ENCODE measurements at places on chromosomes 5 and 9.

GRCh38 chr5:68315679-68316271 lies 100.2 kb downstream of the PIK3R1 start:
- DNase-seq: no peak

- DNase-seq: no peak
Observed at GRCh38 chr9:9747787-9748186, 865.0 kb downstream of the PTPRD start.

DNA sequence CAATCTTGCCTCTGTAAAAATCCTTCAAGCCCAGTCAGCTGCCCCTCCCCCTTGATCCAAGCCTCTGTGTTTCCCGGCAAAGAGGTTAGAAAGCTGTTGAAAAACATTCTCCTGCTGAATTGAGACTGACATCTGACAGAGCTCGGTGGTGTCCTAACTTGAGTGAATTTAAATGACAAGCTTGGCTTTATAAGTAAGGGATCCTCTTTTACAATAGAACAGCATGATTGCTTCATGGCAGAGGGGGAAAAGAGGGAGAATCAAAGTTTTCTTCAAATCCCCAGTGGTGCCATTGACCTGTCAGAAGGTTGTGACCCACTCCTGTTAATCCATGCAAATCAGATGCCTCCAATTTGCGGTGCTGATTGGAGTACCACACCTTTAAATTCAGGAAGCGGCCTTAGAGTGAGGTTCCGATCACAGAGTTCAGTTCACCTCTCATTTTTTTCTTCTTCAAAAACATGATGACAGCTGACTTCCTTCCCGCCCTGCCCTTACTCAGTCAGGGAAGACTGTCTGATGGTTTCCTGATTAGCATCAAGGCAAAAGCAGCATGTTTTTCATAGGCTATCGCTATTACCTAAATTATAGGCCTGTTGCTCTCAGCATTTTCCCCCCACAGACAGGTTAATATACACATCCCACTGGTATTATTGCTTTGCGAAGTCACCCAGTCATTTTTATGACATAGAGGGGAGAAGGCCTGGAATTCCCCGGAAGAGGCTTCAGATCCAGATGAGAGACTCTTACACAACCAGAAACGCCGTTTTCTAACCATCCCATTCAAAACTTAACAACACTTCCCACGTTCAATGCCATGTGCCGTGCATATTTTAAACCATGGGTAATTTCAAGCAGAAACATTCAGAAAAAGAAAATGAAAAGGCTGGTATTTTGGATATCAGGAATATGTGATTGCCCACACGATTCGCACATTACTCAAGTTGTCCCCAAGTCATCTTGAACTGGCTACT lies 141.4 kb downstream of the EBF1 start:
- no peak for DNase-seq

DNA sequence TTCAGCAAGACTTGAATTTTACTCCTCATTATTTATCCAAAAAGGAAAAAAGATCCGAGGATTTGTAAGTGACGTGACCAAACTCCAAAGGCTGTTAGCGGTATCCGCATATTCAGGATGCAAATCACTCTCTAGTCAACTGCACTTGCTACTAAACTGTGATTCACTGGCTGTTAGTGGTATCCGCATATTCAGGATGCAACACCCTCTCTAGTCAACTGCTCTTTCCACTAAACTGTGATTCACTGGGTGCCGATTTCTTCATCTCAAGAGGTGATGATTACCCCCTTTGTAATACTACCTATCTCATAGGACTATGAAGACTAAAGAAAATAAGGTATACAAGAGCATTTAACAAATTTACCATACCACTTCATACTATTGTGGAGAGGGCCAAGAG lies 5.7 kb downstream of the MAPKAP1 start:
- no peak for DNase-seq

DNA sequence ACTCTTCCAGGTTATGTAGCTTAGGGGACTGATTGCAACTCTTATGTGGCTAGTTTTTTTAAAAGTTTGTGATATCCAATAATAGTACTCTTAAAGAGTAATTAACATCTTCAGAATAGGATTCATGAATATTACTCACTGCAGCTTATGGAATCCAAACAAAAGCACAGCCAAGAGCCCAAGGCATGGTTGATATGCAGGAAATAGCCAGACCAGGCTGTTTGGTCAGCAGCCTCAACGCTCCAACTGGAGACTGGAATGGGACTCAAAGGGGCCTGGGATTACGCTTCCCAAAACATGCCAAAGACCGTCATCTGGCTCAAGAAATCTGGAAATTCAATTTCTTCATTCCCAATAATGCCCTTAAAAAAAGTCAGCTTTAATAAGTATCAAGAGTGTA lies 268.6 kb downstream of the SEC61B start:
- no peak for DNase-seq

DNA sequence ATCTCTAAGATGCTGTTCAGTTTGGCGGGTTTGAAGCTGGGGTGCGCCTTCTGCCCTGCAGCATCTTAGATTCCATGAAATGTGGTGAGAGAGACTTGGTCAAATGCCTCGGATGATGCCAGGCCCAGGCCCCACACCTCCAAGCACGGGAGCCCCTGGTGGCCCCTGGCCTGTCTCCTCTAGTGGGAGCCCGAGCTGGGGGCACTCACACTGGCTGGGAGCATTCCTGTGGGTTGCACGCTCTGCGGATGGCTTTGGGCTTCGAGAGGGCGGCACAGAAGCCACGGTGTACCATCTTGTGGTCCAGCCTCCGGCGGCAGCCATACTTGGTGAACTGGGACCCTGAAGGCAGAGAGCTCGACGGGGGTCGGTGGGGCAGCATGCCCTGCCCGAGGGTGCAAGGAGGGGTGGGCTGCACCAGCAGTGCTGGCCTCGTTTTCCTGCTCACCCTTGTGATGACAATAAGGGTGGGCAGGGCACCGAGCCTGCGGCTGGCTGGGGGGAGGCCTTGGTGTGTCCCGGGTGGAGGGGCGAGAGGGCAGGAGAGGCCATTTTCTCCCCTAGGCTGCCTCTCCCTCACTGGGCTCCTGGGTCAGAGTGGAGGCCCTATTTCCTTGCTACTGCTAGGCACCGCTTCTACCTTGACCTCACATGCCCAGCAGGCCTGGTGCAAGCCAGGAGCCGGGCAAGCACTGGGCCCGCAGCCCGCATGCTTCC lies 65.8 kb downstream of the ZNF354C start:
- DNase-seq: no peak

DNA sequence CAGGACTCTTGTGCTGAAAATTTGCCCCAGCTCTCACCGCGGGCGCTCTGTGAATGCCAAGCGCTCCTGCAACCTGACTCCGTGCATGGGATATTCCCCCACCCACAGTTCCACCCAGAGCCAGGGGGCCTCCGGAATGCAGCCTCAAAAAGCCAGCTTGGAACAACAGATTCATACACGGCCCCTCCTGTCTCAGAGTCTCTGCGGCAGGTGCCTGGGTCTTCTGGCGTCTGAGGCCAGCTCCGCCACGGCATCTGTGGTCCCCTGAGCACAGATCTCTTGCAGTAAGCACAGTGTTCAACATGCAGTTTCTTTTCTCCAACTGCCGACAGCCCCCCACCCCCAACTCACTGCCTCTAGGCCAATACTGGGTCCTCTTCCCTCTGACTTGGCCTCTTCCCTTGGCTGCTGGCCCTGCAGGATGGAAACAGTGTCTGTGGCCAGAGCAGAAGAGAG lies 355.7 kb upstream of the IRX2 start:
- no peak for DNase-seq

DNA sequence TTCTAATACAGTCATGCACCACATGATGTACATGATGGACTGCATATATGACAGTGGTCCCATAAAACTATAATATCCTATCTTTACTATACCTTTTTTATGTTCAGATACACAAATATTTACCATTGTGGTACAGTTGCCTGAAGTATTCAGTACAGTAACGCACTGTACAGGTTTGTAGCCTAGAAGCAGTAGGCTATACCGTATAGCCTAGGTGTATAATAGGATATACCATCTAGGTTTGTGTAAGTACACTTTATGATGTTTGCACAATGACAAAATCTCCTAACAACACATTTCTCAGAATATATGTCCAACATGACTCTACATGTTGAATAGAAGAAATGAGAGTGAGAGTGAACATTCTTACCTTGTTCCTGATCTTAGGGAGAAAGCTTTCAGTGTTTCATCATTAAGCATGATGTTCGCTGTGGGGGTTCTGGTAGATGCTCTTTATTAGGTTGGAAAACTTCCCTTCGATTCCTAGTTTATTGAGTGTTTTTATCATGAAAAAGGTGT lies 31.8 kb downstream of the AMBP start:
- DNase-seq: no peak

DNA sequence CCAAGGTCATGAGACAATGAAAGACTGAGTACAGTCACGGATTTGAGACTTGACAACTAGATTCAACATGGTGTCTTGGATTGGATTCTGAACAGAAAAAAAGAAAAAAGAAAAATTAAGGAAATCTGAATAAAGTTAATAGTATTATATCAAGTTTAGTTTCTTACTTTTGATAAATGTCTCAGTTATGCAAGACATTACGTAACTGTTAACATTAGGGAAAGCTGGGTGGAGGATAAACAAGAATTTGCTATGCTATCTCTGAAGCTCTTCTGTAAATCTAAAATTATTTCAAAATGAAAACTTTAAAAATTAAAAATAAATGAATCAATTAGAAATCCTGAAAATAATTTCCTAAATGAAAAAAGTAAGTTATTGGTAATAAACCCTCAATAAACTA lies 14.4 kb upstream of the DCAF12 start:
- DNase-seq: no peak

GRCh38 chr5:6086871-6087270 lies 291.5 kb downstream of the MED10 start:
- no peak for DNase-seq

GRCh38 chr9:111375817-111376564 lies 46.0 kb upstream of the OR2K2 start:
- DNase-seq: no peak

DNA sequence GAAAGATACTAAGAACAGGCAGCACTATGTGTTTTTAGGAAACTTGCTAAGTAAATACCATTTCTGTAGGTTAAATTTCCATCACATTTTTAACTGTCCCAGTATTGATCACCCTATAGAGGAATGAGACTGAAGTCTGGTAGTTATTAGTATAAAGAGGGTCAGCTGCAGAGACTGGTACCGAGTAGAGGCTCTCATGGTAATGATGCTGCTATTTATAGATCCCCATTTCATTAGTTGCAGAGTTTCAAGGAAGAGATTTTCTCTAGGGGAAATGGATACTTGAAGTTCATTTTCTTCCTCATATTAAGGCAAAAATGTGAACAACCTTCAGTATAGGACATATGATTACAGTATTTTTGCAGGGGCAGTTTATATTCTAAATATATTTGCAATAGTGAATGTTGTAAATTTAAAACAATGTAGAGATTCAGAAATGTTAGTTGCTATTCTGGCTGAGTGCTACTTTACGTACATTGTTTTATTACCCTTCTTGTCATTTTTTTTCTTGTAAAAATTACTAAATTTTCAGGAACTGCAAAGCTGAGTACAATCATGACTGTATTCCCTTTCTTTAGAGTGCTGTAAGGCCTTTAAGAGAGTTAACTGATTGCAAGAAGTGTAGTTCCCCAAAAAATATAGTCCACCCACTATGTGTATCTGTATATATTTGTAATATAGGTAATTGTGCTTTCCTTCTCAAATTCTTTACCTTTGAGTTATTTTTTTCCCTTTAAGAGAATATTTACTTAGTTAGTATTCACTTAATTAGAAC lies 14.7 kb downstream of the PBX3 start:
- DNase-seq: no peak

GRCh38 chr9:89532478-89532877 lies 34.6 kb upstream of the SEMA4D start:
- DNase-seq: no peak

- no peak for DNase-seq
Observed at GRCh38 chr5:139900546-139901250, 105.1 kb downstream of the PSD2 start.

- DNase-seq: no peak
Observed at GRCh38 chr5:78562714-78563330, 85.8 kb downstream of the LHFPL2 start.

DNA sequence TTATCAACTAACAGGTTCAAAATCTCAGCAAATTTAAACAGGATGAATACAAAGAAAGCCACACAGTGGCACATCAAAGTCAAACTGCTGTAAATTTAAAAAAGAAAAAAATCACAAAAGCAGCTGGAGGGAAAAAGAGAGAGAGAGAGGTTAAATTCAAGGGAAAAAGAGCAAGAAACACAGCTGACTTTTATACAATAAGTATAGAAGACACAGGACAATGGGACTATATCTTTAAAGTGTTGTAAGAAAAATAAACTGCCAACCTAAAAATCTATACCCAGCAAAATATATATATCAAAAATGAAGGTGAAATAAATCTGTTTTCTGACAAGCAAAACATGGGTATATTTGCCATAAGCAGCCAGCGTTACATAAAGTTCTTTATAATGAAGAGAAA lies 261.5 kb downstream of the TLE1 start:
- DNase-seq: no peak

DNA sequence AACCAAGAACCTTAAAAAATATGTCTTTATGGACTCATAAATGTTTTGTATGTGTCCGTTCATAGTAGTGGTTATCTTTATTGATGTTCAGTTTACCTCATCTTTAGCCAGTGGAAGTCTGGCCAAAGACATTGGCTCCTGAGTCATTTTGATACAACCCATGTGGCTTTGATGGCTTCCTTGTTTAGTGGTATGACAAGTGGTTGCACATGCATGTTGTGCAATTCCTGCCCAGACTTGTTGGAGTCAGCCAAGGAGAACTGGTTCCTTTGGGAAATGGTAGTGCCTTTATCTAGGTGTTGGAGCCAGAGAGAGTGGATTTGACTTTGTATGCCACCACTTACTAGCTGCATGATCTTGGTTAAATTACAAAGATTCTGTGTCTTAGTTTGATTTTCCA lies 94.3 kb downstream of the RPS23 start:
- DNase-seq: no peak

DNA sequence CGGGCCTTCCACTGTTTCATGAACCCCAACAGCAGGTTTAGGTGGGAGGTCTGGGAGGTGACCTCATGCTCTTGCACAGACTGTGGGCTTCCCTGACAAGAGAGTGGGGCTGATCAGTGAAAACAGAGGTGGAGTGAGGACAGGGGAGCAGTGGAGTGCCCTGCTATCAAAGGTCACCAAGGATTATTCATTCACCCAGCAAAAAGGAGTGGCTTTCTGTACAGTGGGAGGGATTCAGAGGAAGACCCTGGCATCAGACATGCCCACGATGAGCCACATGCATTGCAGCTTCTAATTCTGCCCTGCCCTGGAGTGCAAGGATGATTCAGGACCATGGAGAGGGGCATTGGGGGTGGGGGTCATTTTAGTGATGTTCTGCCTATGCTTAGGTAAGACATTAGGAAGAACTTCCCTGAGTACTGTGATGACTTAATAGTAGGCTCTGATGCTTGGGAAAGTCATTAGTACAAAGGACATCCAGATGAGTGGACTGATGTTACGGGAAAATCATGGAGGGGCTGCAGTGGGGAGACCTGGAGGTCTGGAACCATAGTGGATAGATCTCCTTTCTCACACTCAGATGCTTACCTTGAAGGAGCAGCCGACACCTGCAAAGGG lies 12.8 kb downstream of the TRAF1 start:
- no peak for DNase-seq

GRCh38 chr5:154479160-154479943 lies 1.3 kb upstream of the HAND1 start:
- DNase-seq: no peak

Data from cortex of kidney (tissue), 1 donor.